ENCODE measurements at places on chromosomes 13 and 19. TPM values are rescaled to one million over a fixed set of nuclear protein-coding genes. Genes with fewer than 3 reads are reported as not detected.

CDC37 gene
- total RNA-seq, result 151 TPM

GAPDHS gene
- not detected for total RNA-seq

ONECUT3 gene
- not detected for total RNA-seq

DNA sequence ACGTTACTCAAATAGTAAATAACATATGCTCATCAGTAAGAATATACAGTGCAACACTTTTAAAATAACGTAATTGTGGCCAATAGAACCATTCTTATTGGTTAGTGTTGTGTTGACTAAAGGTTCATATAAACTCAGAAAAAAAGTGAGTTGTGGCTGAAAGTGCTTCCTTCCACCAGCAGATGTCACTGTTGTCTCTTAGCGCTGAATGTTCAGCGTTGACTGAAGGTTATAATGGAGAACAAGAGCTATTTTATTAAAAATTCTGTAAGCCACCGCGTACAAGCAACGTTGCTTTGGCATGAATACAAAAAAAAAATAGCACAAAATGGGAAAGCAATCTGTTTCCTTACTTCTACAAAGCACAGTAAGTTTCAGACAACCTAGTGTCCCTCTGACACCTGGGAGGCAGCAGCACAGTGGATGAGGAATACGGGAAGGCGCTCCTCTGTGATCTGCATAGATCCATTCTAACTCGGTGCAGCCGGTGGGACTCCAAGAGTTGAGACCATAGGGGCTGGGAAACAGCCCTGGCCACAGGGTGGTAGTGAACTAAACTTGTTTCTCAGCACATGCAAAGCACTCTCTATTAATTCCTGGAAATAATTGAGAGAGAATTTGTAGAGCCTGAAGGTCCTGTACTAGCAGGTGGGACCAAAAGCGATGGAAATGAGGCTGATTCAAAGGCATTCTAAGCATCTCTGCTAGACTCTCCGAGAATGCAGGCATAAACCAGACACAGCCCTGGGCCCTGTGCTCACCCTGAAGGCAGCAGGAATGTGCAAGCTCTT is 23.9 kb upstream of the OXGR1 start:
- peak; percentile 75 for DNase-seq

GRCh38 chr13:41282129-41282571 is 18.8 kb upstream of the MTRF1 start:
- no peak for DNase-seq

DNA sequence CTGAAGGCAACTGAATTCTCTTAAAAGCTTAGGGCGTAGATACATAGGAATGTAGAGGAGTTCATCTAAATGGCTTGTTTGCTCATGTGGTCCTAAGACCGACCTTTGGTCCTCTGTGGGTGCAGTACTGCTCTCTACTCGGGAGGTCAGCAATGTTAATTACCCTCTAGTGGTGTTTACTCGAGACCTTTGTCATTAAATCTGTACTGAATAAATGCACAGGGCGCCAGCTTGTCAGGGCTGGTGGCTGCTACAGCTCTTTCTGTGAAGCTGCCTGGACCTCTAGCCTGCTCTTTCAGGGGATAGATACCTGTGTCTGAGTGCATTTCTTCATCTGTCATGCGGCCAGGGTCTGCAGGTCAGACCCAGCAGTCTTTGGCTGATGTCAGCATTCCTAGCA is 29.2 kb upstream of the MPHOSPH8 start:
- no peak for DNase-seq

- peak; percentile 8 for DNase-seq
Observed at GRCh38 chr13:75139291-75139690, 342.7 kb downstream of the TBC1D4 start.

GRCh38 chr13:62357887-62358645 is 942.4 kb upstream of the PCDH20 start:
- DNase-seq, result no peak

DNA sequence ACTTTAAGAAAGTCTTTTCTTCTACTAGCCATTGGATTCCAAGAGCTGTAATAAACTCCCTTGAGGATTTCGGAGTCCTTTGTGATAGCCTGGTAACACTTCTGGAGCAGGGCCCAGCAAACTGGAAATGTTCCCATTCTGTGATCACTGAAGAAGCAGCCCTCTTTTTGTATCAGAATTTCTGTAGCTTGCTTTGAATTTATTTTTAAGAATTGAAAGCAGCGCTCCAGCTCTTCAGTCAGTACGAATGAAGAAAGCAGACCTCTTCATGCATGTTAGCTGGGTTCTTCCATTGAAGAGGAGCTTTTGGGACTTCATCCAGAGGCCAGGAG is 141.5 kb downstream of the AKAP11 start:
- peak; percentile 47 for DNase-seq

- no peak for DNase-seq
Observed at GRCh38 chr13:114122127-114122511, 10.3 kb downstream of the RASA3 start.

DNA sequence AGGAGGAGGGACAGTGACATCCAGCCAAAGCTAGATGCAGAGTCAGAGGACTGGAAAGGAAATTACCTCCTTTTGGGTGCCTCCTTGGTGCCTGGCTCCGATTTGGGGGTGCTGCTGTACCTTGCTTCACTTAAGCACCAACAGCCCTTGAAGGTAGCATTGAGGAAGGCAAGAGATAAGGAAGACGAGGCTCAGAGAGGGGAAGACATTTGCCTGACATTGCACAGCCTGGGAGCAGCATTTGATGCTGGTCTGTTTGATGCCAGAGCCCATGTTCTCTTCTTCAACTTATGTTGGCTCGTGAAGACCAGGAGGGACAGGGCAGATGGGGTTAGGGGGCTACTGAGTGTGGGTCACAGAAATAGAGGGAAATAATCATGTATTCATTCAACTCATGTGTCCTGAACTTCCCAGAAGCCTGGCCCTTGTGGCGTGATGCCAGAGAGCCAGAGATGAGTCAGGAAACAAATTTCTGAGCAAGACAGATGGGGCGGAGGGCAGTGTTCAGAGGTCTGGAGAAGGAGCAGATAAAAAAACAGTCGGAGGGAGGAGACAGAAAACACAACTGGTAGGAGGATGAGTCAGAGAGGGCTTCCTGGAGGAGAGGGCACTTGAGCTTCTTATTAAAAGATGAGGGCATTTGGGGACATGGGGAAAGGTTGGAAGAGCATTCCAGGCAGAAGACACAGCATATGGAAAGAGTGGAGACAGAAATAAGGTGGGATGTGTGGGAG is 3.0 kb upstream of the C19orf81 start:
- peak; percentile 45 for DNase-seq

- no peak for DNase-seq
Observed at GRCh38 chr13:113937527-113938180, 36.2 kb downstream of the C13orf46 start.

GRCh38 chr19:4803736-4804695 is 12.5 kb downstream of the FEM1A start:
- peak; percentile 33 for DNase-seq

DNA sequence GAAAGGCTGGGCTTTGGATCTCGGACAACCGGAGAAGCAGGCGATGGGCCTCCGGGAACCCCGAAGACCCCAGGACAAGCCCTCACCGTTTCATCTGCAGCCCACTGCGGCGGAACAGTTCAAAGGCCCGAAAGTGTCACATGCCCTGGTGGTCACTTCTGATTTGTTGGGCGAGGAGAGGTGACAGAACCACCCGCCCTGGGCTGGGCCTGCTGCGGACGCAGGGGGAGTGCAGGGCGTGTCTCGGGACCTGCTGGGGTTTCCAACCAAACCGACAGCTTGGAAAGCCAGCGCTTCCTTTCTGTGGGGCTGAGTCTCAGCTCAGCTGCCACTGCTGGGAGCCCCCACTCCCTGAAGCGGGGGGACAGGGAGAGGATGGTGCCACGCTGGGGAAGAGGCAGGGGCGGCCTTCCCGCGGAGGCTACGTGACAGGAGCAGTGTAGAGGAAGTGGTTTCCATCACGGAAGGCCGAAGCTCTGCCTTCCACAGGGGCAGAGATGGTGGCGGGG is 22.8 kb upstream of the ZBTB7A start:
- no peak for DNase-seq

- peak; percentile 81 for DNase-seq
Observed at GRCh38 chr13:44218501-44219240, 155.0 kb upstream of the SERP2 start.

- no peak for DNase-seq
Observed at GRCh38 chr13:54232700-54233099, 1204.1 kb downstream of the OLFM4 start.

DNA sequence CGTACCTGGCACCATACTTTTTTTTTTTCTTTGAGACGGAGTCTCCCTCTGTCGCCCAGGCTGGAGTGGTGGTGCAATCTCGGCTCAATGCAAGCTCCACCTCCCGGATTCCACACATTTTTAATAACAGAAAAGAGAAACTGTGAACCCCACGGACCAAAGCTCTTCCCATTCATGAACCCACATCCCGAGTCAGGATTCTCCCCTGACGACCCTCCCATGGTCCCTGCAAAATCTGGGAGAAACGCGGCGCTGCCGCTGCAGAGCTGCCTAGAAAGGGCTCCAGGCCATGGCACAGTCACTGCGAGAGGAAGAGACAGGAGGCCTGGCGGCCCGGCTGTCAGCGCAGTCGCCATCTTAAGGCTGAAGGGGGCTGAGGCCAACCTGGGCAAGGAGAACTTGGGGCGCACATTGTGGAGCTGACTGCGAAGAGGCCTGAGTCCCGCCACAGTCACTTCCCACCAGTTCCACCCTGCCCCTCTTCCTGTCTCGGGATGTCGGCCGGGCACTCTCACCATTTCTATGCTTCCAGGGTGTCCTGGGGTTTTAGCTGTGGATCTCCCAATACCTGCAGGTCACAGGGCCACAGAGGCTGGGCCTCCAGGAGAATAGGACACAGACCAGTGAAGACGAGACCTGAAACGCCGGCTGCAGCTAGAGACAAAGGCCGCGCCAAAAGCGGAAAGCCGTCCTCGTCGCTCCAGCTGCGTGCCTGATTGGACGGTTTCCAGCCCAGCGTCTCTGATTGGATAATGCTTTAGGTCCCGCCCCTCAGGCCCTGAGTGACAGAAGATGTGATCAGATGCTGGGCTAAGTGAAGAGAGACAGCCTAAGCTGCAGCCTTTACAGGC is 71.0 kb downstream of the ZNF486 start:
- DNase-seq, result peak; percentile 72

GRCh38 chr13:86445206-86445605 is 646.0 kb upstream of the SLITRK6 start:
- peak; percentile 31 for DNase-seq

DNA sequence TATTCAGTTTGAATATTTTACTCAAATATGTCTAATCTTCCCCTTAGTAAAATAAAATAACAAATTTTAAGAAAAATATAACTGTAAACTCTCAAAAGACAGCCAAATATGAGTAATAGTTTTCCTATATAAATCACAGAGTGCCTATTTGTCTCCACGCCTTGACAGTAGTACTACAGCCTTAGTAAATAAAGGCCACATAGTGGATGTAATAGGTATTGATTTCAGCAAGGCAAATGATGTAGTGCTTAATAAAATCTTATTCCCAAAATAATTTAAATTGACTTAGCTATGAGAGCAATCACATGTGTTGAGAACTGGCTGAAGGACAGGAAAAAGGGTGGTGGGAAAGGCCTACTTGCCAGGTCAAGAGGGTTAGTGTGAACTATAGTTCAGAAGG is 747.2 kb downstream of the OLFM4 start:
- no peak for DNase-seq
